ENCODE measurements at places on chromosomes 2 and 18.

GRCh38 chr2:190627448-190628412, 21.2 kb upstream of the NAB1 start:
- peak; percentile 8 for DNase-seq

DNA sequence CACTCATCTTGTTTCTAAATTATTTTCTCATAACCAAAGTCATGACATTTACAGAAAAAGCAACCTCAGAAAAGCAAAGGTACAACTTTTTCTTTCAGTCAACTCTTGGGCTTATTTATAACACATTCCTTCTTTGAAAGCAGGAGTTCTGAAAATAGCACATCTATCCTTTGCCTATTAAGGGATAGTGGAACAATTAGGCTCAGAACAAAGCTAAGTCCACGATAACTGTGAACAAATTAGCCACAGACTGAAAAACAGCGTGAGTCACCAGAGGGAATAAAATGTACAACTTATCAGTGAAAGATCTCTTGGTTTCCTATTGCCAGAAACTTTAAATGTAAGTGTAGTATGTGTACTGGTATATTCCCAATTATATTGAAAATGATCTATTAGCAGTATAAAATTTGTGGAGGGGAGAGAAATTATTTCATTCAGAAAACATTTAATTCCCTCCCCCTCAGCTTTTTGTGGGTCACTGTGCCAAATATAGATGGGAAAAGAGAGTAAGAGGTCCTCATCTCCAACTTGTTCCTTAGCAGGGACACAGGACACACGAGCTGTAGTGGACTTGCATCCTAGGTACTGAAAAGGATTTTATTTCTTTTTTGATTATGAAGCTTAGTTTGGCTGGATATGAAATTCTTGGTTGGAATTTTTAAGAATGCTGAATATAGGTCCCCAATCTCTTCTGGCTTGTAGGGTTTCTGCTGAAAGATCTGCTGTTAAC, 15.4 kb upstream of the MATN3 start:
- DNase-seq, result no peak

- DNase-seq, result no peak
Measured at GRCh38 chr2:200950378-200950777, 13.1 kb downstream of the ORC2 start.

DNA sequence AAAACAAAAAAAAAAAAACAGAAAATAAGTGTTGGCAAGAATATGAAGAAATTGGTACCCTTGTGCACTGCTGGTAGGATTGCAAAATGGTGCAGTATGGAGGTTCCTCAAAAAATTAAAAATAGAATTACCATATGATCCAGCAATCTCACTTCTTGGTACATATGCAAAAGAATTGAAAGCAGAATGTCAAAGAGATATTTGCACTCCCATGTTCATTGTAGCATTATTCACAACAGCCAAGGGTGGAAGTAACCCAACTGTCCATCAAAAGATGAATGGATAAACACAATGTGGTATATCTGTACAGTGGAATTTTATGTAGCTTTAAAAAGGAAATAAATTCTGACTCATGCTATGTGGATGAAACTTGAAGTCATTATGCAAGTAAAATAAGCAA, 72.8 kb upstream of the POU3F3 start:
- no peak for DNase-seq

GRCh38 chr2:148965623-148966437, 72.7 kb upstream of the LYPD6B start:
- DNase-seq, result no peak

- no peak for DNase-seq
Measured at GRCh38 chr2:57893786-57894185, 152.8 kb upstream of the VRK2 start.

DNA sequence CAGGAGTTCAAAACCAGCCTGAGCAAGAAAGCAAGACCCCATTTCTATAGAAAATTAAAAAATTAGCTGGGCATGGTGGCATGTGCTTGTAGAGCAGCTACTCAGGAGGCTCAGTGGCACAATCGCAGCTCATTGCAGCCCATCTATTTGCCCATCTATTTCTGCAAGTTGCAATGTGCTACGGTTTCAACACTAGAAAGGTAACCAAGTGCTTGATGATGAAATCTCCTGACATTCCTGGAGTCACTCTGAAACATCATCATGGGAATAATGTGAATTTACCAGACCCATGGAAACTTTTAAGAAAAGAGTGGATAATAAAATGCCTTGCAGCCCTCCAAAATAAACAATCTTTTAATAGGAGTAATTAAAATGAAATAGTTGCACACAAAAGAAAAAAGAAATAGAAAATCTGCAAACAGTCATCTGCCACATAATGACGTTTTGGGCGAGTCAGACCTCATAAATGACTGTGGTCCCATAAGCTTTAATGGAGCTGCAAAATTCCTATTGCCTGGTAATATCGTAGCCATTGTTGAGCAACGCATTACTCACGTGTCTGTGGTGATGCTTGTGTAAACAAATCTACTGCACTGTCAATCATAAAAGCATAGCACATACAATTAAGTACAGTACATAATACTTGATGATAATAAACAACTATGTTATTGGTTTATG, 46.6 kb upstream of the AMMECR1L start:
- DNase-seq, result no peak

- no peak for DNase-seq
Measured at GRCh38 chr18:26863921-26864497, 1.5 kb downstream of the AQP4 start.

DNA sequence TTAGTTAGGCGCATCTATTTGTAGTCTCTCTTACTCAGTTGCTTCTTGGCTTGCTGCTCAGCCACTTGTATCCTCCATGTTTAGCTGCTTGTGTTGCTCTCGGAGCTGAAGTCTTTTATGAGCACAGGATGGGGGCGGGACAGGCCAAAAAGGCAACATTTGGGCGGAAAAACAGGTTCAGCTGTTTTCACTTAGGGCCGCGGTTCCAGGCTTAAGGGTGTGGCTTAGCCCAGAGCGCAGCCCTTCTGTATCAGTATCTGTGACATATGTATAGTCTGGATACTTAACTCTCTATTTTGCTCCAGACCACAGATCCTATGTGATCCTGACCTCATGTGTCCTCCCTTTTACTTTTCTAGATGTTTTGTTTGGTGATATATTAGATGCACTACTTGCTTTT, 763.5 kb downstream of the SUCLG1 start:
- DNase-seq, result no peak

DNA sequence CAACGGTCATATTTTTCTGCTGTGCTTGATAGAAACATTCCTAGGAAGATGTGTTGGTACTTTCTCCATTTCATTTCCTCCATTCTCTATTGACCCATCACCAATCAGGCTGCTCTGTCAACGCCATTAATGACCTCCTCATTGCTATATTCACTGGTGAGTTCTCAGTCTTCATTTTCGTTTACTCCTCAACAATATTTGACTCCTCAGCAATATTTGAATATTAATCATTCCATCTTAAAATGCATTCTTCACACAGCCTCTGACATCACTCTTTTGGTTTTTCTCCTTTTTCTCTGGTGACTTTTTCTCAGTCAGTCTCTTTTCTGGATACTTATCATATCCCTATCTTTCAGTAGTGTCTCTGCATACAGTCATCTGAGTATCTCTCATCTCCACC, 323.5 kb upstream of the CRIM1 start:
- no peak for DNase-seq

DNA sequence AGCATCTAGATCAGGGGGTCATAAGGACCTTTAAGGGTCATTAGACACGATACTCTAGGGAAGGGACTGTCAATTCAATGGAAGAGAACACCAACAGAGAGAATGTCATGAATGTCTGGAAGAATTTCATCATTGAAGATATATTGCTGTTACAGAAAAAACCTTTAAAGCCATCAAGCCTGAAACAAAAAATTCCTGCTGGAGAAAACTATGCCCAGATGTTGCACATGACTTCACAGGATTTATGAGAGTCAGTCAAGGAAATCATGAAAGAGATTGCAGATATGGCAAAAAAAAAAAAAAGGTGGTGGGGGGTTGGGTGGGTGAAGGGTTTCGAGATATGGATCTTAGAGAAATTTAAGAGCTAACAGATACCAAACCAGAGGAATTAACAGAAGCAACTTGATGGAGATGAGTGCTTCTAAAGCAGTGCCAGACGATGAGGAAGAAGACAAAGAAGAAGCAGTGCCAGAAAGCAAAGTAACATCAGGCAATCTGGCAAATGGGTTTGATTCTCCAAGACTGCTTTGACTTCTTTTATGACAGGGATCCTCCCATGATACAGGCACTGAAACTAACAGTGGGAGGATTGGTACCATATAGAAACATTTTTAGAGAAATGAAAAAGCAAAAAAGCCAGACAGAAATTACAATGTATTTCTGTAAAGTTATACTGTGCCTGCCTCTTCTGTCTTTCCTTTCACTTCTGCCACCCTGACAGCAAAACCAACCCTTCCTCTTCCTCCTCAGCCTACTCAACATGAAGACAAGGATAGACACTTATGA, 28.5 kb downstream of the MAP4K3 start:
- DNase-seq, result no peak

DNA sequence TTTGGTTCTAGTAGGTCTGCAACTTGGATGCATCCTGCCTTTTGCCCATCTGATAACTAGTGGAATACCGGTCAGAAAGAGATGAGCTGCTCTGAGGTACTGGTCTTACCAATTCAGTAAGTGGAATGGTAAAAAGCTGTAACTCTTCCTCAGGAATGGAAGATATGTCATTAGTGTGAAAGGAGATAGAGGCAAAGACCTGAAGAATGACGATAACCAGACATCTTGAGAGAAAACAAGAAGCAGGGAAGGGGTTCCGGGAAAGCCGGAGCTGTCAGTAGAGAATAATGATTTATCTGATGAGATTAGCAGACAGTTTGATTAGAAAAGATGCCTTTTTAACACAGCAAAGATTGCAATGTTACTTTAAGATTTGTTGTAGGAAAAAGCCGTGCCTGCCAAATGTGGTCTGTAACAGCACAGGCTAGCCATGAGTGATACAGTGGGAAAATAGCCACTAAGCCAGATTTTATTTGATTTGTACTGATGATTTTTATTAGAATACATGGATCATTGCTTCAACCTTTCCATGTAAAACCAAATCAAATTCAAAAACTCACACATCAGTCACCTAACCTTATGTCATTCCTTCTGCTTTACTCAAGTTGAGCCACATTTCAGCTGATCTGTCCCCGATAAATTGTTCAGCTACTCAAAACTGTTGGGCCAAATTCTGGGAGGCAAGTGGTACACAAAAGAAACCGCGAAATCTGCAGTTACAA, 110.0 kb downstream of the TCF4 start:
- DNase-seq, result no peak

- no peak for DNase-seq
Measured at GRCh38 chr2:167196461-167197252, 308.4 kb downstream of the XIRP2 start.

- DNase-seq, result no peak
Measured at GRCh38 chr2:25380586-25381375, 39.1 kb upstream of the DNMT3A start.

GRCh38 chr2:21195326-21195725, 71.6 kb downstream of the TDRD15 start:
- DNase-seq, result no peak

DNA sequence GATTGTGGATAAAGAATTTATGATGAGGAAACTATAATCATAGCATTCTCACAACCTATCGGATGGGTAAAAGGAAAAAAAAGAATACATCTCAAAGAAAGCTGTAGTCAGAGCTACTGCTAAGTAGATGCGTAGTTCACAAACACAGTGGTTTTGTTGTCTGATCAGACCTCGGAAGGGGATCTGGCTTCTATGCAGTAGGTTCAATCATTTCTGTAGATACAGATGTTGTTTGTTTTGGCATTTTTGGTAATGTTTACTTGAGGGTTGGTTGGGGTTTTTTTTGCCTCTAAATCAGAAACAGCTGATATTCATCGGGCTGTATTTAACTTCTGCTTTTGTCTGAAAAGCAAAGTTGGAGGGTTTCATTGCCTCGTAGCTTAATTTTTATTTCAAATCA, 42.1 kb downstream of the NPAS2 start:
- no peak for DNase-seq

DNA sequence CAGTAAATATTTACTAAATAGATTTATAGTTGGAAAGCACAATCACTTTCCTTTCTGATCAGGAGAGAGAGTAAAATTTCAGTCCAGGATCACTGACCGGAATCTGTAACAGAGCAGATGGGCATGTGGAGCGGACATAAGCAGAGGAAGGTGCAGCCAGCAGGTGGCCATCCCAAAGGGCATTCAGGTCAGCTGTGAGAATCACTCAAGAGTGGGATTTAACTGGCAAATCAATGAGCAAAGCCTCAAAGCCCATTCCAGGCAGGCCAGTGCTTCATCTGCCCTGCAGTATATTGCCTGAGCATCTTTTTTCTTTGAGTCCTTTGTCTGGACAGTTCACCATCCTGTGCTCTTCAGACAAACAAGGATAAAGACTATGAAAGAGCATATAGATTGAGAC, 166.4 kb upstream of the SLC14A2 start:
- no peak for DNase-seq

DNA sequence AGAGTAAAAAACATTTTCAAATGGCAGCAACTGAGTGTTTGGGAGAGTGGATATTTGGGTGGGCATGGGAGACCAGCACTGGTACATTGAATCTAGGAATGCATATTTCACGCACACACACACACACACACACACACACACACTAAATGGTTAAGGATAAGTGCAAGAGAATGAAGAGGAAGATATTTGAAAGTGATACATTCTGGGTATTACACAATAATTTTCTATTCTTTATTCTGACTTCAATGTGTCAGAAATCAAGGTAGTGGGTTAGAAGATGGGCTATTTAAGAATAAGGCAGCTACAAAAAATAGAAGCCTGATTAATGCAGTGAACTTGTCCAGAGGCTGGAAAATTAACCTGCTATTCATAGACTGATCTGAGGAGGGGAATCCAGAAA, 577.0 kb downstream of the TMEM182 start:
- DNase-seq, result no peak

GRCh38 chr2:138155304-138155703, 191.0 kb downstream of the HNMT start:
- DNase-seq, result no peak

DNA sequence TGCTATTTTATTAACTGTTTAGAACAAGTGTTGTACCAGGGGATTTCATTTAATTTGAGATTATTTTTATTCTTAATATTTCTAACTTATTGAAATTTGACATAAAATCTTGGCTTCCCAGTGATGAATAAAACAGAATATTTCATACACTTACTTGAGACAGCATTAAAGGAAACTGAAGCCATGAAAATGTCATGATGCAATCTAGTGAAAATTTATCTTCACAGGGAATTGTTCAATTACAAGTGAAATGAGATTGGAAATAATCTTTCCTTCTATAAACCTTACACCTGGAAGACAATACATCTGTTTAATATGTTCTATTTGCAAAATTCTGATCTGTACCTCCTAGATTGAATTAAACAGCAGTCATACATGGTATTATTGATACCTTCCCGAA, 511.0 kb upstream of the CDH7 start:
- DNase-seq, result no peak
